ENCODE measurements at places on chromosomes 3 and 15.

DNA sequence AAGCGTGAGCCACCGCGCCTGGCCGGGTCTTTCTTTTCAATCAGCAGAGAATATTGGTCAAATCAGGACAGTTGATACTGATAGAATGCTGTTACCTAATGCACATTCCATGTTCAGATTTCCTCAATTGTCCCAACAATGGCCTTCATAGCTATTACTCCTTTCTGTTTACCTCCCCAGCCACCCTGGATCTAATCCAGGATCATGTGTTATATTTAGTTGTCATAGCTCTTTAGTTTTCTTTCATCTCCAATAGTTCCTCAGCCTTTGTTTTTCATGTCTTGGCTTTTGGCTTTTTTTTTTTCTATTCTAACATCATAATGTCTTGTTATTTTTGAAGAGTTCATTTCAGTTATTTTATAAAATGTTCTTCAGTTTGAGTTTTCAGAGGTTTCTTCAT is 14.6 kb downstream of the USP3 start:
- DNase-seq, result no peak

GRCh38 chr3:178634975-178635374 is 98.7 kb downstream of the KCNMB2 start:
- no peak for DNase-seq

- no peak for DNase-seq
These were observed 221.4 kb downstream of the NR1D2 start for GRCh38 chr3:24166515-24166914.

DNA sequence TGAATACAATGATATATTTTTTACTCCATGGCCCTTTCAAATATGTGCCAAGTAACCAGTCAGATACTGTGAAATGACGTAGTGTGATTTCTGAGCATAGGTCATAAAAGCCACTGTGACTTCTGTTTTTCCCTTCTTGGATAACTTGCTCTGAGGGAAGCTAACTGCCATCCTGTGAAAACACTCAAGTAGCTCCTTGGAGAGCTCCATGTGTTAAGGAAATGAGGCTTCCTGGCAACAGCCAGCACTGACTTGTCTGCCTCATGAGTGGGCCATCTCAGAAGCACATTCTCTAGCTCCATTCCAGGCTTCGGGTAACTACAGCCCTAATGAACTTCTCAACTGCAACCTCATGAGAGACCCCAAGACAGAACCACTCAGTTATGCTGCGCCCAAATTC is 9.5 kb upstream of the CCDC80 start:
- no peak for DNase-seq

GRCh38 chr3:187571701-187572100 is 98.5 kb downstream of the SST start:
- DNase-seq, result no peak

DNA sequence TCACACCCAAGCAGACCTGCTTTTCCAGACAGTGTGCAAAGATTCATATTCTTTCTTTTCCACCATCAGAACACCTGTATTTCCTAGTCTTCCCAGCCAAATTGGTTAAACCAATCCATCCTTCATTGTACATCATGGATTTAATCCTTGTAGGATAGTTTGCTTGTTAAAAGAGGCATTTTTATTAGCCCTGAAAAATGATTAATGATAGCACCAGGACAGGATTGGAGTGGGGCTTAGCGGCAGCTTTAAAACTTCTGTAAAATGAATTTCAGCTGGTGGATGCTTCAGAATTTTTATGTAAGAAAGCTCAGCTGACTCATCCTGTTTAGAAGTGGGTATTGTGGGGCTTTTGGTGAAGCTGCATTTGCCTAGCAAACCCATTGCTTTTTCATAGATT is 36.1 kb upstream of the ARHGEF26 start:
- no peak for DNase-seq

- DNase-seq, result no peak
These were observed 580.1 kb downstream of the ROBO2 start for GRCh38 chr3:77620009-77620408.

DNA sequence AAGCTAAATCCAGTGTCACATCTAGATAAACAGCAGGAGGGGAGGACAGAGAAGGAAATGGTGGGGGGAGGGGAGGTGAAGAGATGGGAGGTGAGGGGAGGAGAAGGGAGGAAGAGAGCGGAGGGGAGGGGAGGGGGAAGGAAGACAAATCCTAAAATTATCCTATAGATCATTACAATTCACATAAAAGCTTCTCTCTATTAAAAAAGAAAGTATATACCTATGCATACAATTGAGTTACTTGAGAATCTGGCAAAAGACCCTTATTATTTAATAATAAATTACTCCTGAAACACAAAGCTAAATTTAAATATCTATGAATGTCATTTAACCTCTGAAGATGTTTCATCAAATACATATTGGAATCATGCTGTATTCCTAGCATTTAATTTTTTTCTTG is 303.9 kb downstream of the MAGI1 start:
- DNase-seq, result no peak

DNA sequence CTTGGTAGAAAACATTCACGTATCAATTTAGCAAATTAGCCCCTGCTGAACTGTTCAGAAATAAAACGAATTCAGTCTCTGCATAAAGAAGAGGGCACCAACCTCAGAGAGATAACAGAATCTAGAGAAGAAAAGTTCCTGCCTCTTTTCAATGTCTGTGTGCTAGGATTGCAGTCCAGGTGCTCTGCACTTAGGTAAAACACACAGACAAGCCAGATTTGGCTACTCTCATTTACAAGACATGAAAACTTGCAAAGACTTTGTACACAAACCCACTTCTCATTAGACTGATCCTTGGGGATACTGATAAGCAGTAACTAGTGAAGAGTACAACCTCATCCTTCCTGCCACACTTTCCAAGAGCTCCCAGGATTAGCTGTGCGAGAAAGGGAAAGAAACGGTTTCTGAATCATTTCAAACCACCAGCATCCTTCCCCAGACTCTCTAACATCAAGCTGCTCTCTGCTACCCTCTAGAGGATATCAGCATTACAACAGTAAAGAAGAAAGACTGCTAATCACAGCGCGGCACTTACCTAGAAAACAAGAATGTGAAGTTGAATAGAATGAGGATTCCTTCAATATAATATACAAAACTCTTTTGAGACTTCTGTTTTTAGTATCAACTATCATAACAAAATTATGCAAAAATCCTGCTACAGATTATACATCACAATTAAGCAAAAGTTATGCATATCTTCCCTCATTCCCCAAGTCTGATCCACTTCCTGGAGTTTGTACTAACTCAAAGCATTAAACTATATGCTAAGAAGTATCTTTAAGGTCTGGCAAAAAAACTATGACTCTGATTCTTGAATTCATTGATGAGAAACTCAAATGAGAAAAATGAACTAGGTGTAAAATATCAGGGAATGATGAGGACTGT is 306.4 kb downstream of the MAGI1 start:
- DNase-seq, result peak; percentile 49

- DNase-seq, result no peak
These were observed 77.1 kb upstream of the CACNA2D3 start for GRCh38 chr3:54045061-54045815.

DNA sequence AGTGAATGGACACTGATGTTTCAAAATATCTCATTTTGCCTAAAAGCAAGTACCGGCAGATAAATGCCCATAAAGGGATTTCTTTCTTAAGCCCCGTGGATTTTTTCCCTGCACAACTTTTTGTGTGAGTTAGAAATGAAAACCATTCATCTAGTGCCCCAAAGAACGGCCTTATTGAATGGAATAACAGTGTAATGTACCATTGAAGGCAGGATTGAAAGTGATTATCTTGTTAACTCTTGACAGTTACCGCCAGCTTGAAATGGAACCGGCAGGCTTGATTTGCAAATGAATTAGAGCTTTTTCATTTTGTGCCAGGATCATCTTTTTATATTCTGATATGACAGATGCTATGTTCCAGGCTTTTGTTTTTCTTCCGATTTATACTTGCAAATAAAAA is 162.2 kb downstream of the RSRC1 start:
- DNase-seq, result no peak

- no peak for DNase-seq
These were observed 22.6 kb downstream of the TSPAN3 start for GRCh38 chr15:77048135-77048876.

DNA sequence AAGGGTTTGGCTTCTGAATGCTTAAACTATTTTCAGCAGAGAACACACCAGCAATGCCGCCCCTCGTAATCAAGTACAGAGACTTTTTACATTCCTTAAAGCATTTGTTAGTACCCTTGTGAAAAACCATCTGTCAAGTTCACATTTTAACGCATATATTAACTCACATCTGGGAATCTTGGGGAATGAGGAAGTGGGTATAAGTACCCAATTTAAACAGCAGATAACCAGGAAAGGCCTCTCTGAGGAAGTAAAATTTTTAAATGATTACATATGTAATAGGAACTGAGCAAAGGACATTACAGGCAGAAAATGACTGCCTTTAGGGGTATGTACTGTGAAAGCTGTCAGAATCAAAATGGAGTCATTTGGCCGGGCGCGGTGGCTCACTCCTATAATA is 12.8 kb upstream of the CFAP44 start:
- DNase-seq, result no peak

- peak; percentile 34 for DNase-seq
These were observed 57.9 kb downstream of the RORA start for GRCh38 chr15:61171209-61171608.

DNA sequence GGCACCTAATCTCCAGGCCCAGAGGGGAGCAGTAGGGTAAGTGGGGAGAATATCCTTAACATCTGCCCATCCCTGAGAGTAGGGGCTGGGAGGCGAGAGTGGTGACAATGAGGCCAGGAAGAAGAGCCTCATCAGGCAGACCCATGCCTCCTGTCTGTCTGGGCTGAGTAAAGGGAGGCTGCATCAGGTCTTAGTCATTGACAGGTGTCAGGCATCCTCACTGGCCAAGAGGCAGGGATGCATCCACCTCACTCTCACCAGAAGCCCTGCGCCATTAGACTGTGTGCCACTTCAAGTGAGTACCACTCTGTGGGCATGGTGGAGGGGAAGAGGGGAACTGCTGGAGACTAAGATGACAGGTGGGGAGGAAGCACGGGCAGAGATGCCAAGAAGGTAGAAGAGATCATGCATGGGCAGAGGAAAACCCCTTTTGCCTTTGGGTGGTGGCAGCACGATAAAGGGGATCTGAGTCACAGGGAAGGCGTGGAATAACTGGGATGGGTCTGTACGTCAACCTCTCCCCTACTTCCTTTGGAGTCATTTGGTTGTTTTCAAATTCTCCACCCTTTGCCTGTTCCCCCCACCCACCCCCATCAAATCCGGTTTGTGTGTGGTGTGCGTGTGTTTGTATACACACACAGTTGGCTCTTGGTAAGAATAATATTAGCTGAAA is 14.1 kb downstream of the ANAPC13 start:
- DNase-seq, result no peak

GRCh38 chr15:100715571-100716455 is 113.4 kb downstream of the ASB7 start:
- DNase-seq, result no peak

GRCh38 chr15:69086427-69087204 is 72.1 kb downstream of the NOX5 start:
- DNase-seq, result no peak

DNA sequence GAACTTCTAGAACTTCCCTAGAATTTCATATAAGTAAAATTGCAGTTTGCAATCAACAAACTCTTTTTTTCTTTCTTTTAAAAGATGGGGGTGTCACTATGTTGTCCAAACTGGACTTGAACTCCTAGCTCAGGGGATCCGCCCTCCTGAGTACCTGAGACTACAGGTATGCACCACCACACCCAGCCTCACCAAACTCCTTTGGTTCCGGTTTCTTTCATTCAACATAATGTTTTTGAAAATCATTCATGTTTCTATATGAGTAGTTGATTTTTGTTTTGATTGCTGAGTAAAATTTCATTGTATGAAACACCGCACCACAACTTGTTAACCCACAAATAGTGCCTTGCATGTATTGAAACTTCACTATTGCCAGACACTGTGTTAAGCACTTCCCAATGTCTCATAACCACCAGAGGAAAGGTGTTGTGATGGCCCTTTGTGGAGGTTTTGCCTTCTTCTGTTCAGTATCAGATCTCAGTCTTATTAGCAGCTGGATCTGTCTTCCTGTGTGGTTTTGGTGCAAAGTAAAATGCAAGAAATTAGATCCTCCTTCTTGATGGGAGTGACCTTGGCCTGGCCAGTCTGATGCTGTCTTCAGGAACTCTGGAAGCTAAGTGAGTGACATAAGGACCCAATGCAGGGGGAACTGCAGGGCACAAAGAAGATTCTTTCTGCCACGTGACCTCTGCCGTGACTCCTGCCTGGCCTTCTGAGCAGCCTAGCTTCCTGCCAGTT is 78.8 kb upstream of the UBE2E1 start:
- DNase-seq, result no peak

GRCh38 chr15:85545185-85545584 is 164.8 kb downstream of the AKAP13 start:
- DNase-seq, result no peak

- DNase-seq, result peak; percentile 12
These were observed 64.0 kb downstream of the SYNM start for GRCh38 chr15:99168601-99169580.

DNA sequence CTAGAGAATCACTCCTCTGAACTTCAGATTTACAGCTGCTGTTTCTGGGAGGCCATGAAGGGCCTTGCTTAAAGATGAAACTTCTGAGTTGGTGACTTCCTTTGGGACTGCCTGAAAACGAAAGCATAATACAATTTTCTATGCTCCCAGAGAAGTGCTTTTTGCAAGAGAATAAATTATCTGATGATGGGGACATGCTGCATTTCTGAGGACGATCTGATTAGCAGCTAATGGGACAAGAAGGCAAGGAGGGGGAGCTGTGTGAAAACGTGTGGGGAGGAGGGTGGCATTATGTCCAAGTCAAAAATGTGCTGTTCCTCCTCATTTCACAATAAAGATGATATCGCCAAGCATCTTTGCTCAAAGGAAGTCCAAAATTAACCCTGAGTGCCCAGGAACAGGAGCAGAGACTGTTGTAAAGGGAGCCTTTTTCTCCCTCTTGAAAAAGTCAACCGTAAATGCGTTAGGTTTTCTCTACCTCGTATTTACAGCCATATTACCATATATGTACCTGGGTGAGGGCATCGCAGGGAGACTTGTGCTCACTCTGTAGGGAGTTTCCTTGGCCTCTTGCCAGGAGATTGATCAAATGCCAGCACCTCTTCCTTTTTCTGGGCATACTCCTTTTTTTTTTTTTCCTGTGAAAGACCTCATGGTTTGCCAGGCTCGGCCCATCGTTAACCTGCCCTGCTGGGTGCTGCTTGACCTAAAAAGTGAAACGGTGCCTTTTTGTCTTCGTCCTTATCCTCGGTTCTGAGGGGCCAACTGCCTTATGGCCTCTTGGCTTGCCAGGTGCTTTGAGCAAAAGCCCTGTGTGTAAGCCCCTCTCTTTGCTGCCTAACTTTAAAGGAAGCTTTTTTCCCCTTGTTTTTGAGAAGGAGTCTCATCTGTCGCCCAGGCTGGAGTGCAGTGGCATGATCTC is 11.5 kb downstream of the ITPR1 start:
- DNase-seq, result peak; percentile 59

DNA sequence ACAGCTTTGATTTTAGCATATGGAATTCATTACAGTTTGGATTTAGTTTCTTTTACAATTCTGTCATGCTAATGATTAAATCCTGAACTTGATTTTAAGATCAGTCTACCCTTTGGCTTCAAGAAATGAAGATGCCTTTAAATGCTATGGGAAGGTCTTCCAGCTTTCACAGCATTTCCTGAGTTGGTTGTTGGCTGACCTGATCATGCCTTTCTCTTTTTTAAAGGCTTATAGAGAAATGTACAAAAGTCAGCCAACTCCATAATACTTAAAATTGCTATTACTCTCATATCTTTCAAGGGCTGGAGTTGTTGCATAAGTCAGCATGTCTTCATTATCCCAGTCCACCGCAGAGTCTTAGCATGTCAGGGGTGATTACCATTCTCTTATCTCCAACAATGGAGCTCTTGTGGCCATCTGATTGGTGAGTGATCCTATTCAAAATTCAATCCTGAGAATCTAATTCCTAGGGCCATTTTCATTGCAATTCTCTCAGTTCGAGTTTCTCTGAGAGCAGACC is 123.8 kb downstream of the GMNC start:
- DNase-seq, result no peak
